ENCODE measurements at places on chromosomes 6 and 20.

- no peak for DNase-seq
Measured at GRCh38 chr6:128241216-128241615, 279.2 kb downstream of the PTPRK start.

- DNase-seq = peak; percentile 93
Measured at GRCh38 chr20:53922901-53923314, 147.5 kb downstream of the BCAS1 start.

- no peak for DNase-seq
Measured at GRCh38 chr6:148239801-148240460, 102.7 kb upstream of the SASH1 start.

- peak; percentile 42 for DNase-seq
Measured at GRCh38 chr6:16658348-16659034, 102.8 kb downstream of the ATXN1 start.

DNA sequence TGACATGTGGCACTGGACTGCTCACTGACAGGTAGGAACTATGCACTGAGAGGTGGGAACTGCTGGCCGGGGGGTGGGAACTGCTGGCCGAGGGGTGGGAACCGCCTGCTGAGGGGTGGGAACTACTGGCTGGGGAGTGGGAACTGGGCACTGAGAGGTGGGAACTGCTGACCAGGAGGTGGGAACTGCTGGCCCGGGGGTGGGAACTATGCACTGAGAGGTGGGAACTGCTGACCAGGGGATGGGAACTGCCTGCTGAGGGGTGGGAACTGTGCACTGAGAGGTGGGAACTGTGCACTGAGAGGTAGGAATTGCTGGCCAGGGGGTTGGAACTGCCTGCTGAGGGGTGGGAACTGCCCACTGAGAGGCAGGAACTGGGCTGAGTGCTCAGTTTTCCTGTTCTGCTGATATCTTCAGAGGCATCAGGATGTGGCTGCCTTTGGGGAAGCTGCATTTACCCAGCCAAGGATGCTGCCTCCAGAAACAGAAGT, 90.2 kb downstream of the THBS2 start:
- DNase-seq = peak; percentile 29

GRCh38 chr6:145802141-145802540, 12.5 kb downstream of the FBXO30 start:
- no peak for DNase-seq

All from suppressor macrophage treated with lipopolysaccharide for 1 hour (primary cell).